Liver (tissue), 10 donors: ENCODE measurements at places on chromosomes 3 and 15.

GRCh38 chr3:111810909-111811308 lies 48.2 kb upstream of the PHLDB2 start:
- DNase-seq = no peak

DNA sequence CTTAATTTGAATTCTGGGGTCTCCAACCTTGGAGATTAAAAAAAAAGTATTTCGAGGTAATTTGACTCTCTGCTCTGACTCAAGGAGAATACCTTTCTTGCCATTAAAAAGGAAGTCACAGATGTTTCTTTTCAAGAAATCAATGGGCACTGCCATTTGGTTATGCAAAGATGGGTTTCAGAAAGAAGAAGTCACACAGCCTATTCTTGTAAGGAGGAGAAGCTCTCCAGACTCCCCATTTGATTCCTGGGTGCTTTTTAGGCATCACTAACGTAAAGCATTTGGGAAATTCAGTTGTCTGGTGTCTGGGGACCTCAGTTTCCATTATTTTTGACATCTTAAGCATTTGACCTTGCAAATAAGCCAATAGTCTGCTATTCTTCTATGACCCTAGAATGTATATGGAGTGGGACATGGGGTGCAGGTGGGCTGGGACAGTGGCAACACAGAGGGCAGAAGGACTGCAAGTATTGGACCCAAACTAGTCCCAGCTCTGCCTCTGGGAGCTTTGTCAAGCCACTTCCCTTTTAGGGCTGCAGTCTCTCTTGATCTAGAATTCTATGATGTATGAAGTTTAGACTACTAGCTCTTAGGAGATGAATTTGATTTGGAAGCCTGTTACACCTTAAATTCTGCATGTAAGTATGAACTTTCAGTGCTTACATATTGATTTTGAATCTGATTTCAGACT lies 27.8 kb downstream of the IL5RA start:
- no peak for DNase-seq

DNA sequence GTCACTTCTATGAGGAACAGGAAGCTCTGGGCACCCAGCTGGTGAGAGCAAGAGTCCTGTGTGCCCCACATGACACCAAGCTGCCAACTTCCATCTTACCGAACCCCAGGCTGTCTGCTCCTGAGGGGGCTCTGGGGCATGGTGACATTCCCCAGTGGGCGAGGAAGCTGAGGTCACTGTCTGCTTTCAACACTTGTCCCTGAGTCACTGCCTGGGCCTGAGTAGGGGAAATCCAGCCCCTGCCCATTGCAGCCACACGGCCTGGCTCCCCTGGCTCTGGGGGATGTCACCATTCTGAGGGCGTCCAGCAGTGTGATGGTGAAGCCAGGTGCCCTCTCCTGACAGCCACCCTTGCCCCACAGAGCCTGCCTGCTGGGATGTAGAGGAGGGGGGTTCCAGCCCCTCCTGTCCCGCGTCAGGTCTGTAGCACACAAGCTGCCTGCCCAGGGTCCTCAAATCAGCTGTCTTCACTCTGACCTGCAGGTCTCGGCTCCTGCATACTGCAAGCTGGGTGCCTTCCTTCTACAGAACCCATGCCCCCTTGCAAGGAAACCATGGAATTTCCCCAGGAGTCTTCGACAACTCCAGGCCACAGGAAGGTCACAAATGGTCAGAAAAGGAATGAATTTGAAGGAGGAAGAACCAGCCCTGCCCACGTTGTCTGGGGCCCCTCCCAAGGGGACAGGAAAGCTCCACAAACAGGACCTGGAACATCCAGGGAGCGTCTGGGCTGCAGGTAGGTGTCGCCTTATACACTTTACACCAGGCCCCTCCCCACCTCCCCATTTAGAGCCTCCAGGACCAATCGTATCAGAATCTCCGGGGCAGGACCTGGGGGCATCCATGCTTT lies 69.9 kb upstream of the GATM start:
- DNase-seq = no peak

DNA sequence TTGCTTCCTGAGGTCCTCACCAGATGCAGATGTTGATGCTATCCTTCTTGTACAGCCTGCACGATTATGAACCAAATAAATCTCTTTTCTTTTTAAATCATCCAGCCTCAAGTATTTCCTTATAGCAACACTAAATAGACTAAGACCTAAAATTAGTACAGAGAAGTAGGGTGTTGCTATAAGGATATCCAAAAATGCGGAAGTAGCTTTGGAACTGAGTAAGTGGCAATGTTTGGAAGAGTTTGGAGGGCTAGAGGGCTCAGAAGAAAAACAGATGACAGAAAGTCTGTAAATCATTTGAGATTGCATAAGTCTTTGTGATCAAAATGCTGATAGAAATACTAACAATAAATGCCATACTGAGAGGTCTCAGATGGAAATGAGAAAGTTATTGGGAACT lies 894.9 kb downstream of the DIPK2A start:
- no peak for DNase-seq

- DNase-seq = no peak
These were observed 82.7 kb downstream of the IL1RAP start for GRCh38 chr3:190596349-190597285.

- no peak for DNase-seq
These were observed 71.5 kb downstream of the CERS3 start for GRCh38 chr15:100457201-100457600.

DNA sequence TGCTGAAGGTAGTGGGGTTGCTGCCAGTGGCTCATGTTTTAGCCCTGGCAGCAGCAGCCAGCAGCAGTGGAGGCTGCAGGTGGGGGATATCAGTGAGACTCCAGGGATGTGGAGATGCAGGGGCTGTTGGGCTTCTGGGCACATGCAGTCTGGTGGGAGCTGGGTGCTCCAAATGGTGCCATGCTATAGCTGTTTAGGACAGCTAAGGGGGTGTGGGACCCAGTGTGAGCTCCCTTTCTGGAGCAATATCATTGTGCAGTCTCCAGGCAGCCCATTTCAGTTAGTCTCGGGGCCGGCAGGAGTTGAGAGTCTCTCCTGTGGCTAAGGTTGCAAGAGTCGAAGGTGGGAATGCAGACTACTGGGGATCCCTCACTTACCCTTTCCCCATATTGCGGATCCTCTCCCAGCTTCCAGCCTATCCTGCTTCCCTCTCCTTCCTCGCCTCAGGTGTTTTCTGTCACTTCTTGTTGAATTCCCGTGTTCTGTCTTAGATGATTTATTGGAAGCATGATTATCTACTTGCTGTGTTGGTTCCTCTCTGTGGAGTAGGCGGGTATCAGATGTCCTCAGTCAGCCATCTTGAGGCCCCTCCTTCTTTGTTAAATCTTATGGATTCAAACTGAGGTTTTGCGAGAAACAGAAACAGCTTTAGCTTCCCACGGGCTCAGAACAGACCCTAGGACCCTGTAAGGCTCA lies 112.0 kb downstream of the FAM43A start:
- DNase-seq = no peak

GRCh38 chr15:64943512-64944225 lies 32.0 kb downstream of the ANKDD1A start:
- no peak for DNase-seq

DNA sequence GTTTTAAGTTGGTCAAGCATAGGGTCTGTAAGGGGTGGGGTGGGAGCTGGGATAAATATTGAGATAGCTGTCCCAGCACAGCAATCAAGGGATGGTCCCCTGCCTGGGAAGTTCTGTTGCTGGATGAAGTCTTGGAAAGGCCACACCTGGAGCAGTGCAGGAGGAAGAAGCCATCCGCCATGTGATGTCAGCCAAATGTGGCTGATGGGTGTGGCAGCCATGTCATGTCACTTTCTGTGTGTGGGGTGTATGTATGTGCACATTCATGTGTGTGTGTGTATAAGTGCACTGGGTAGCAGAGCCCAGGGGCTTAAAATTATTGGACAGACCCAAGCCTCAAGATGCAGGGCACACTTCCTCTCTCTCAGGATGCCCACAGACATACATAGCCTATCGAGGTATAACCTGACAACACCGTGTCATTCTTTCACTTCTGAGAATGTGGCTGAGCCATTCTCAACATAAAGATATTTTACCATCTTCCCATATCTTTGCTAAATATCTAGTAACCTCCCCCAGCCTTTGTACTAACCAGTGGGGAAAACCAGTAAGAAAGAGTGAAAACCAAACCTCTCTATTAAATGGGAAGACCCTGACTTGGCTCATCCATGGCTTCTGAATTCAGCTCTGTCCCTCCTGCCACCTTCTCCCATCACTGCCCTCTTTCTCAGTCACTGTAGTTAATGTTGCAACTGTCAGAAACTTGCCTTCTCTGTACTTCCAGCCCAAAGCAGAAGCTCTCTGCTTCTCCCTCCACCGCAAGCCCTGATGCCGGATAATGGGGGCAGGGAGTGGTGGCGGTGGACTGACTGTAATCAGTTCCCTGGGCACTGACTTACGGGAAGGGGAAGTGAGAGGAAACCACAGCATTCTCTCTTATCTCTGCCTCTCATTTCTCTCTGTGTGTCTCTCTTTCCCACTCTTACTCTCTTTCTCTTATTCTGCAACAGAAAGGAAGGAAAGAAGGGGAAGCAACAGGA lies 11.2 kb downstream of the TNFSF10 start:
- no peak for DNase-seq

- DNase-seq = no peak
These were observed 35.2 kb downstream of the SENP8 start for GRCh38 chr15:72153269-72154000.

- DNase-seq = no peak
These were observed 1054.6 kb downstream of the NTRK3 start for GRCh38 chr15:87201986-87202385.

- no peak for DNase-seq
These were observed 18.4 kb upstream of the KCNMB2 start for GRCh38 chr3:178517665-178518334.

DNA sequence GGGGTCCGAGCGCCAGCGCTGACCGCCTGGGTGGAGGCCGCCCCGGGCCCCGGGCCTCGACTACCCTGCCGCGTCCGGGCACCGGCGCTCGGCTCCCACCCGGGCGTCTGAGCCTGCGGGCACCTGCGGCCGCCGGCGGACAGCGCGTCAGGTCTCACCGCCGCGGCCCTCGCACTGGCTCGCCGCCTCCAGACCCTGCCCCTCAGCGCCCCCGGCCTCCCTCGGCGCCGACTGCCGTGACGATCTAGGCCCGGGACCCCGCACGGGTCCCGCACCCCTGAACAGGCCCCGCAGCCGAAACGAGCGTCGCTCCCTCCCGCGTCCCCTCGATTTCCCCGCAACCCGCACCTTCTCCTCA lies 297 bp downstream of the PRC1 start:
- peak; percentile 48 for DNase-seq

- DNase-seq = no peak
These were observed 396.6 kb downstream of the GABRB3 start for GRCh38 chr15:26376243-26376642.

DNA sequence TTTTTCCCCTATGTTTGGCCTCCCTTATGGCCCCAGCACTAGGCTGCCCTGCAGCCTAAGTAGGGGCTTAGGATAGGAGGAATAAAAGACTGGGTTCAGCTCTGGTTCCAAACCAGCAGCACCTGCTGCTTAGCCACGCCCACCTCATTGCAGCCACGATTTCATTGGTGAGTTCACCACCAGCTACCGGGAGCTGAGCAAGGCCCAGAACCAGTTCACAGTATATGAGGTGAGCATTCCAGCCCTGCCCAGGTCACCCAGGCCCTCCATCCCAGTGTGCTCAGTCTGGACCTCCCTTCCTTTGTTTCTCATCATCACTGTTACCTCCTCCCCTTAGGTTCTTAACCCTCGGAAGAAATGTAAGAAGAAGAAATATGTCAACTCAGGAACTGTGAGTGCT lies 11.5 kb downstream of the CPNE9 start:
- no peak for DNase-seq

DNA sequence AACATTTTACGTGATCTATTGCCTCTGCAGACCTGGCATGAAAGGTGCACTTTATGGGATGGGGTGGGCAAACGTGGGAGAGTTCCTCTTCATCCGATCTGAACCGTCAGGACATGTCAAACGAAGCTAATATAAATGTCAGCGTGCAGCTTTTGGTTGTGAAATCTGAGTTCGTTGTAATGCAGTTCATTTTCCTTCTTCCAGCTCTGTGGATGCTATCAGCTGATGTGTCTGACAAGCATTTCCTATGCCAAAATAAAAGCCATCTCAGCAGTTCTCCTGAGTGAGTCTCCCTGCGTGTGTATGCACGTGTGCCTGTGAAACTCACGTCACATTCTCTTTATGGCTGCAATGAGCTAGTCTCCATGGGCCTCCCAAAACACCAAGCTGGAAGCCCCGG lies 512.3 kb downstream of the MCTP2 start:
- no peak for DNase-seq

DNA sequence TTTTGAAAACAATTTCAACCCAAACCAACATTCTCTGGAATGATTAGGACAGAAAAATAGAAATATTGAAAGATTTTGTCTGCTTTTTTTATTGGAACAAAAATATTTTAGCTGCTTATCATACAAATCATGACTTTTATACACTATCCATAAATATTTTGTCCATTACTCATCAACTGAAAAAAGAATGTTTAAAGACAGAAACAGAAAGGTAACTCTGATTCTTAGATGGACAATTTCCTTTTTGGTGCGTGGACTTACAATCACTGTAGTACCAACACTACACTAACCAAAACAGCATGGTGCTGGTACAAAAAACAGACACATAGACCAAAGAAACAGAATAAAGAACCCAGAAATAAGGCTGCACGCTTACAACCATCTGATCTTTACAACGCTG lies 582.8 kb upstream of the CCDC54 start:
- DNase-seq = no peak

- DNase-seq = peak; percentile 70
These were observed 136.2 kb upstream of the ICE2 start for GRCh38 chr15:60614862-60615771.

GRCh38 chr15:74294010-74294409 lies 57.9 kb downstream of the CCDC33 start:
- DNase-seq = no peak

- DNase-seq = no peak
These were observed 4.2 kb upstream of the FGF7 start for GRCh38 chr15:49418811-49419210.

- no peak for DNase-seq
These were observed 18.0 kb downstream of the TNIK start for GRCh38 chr3:171442184-171442583.

- DNase-seq = no peak
These were observed 135.1 kb upstream of the UBP1 start for GRCh38 chr3:33575311-33575710.

- no peak for DNase-seq
These were observed 41.4 kb downstream of the SUMF1 start for GRCh38 chr3:4425707-4426106.

GRCh38 chr3:113096188-113096892 lies 105.6 kb downstream of the GTPBP8 start:
- DNase-seq = no peak

- no peak for DNase-seq
These were observed 27.8 kb upstream of the LIPC start for GRCh38 chr15:58404020-58404419.

GRCh38 chr3:41286305-41286704 lies 87.0 kb downstream of the CTNNB1 start:
- DNase-seq = no peak

- DNase-seq = no peak
These were observed 19.8 kb downstream of the HMG20A start for GRCh38 chr15:77440378-77440999.

DNA sequence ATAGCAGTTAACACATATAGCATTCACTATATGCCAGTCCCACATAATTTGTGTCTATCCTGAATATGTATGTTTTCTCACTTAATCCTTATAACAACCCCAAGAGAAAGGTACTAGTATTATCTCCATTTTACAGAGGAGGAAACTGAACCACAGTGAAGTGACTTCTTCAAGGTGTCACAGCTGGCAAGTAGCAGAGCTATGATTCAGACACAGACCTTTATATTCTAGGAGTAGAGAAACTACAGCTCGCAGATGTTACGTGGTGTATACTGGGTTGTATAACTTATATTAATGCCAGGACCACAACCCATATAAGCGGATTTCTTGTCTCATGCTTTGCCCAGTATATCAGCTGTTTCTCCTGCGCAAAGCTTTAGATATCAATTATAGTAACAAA lies 29.5 kb upstream of the ICE2 start:
- DNase-seq = no peak
